ENCODE measurements at places on chromosomes 2 and 18.

DNA sequence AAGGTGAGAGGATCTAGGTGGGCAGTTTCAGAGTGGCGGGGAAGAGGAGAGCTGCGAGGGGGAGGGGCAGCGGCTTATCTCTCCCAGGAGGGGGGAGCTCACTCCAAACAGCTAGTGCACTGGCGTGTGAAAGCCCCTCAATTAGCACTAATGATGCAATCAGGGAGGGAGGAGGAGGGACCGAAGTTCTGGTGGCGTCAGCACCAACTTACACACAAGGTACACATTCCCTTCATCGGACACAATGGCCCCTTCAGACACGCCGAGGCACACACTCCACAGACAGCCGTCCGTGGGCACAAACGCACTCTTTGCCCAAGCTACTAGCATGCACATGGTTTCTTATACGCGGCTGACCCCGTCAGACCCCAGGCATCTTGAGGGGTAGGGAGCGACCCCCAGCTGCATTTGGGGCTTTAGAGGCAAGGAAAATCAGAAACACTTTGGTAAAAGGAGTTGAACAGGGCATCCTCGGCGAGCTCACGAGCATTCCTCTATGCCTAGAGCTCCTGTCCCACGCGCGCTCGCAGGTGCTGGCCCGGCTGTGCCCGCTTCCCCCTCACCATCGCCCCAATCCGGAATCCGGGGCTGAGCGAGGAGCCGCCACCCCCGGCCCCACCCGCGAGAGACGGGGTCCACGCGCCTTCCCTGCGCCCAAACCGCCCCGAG lies 868 bp upstream of the PKDCC start:
- DNase-seq, result no peak

DNA sequence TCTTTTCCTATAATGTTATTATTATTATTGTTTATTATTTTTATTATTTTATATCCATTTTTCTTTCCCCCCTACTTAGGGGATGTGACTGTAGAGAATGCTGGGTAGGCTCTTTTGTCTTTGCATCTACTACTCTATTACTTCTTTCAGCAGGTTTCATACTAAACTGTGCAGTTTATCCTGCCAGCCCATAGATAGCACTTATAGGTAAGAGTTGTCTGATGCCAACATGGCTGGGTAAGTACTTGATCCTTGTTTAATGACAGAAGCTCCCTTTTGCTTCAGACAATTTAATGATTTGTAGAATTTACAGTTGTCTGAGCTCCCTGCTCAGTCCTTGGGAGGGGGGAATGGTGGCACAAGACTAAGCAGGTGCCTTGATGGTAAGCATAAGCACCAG lies 262.9 kb upstream of the CDH2 start:
- peak; percentile 7 for DNase-seq

DNA sequence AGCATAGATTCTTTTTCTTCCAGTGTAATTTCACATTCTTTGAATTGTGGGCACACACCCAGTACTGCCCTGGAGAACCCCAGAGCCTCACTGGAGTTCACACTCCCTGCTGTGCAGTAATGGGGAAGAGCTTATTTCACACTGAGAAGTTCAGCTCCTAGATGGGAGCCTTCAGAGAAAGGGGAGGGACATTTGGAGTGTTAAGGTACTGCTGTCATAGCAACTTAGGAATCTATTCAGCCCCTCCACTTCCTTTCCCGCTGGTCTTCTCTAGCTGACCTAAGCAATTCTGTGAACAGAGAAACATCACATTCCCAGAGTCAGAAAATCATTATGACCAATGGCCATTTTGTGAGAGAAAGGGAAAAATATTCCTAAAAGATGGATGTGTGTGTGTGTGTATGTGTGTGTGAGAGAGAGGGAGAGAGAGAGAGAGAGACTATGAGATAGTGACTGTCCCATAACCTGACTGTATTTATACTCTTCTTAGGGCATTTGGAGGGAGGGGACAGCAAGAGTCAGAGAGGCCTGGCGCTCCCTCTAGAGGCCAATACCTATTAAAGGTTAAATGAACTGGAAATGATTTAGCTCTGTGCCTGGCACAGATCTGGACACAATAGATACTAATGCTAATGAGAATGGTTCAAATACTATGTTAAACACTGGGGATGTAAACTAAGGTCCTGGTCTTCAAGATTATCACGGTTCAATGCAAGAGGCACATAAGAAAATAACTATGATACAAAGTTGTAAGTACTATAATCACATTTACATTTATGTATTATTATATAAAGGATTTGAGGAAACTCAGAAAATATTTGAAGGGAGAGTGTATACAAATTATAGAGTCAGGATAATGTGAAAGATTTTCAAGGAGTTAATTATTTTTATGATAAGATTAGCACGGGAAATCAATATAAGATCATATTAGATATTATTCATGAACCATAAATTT lies 41.5 kb upstream of the RPE start:
- DNase-seq, result peak; percentile 55

- DNase-seq, result no peak
Measured at GRCh38 chr2:5690286-5690685, 1.9 kb upstream of the SOX11 start.

DNA sequence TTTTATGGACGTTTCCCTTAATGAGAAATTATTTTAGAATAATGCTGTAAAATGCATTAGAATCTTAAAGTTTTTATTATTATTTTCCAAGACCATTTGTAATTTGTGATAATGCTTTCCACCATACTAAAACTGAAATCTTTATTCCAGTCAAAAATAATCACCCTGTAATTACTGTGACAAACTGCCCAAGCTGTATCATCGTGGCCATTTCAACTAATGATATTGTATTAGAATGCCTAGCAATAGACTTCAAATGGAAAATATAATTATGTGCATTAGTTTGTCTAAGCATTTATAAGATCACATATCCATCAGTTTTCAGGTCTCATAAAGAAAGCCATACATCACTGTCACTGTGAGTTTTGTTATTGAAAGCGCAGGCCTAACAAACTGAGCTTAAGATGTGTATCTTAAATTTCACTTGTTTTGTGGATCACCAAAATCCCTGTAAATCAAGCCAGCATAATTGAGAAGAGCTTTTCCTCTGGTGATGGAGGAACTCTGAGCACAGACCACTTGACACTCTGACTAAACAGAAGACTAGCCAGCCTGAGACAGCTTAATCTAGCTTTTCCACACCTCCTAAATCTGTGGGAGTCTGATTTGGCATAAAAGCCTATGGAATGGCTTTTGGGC lies 1312.2 kb upstream of the ACVR2A start:
- DNase-seq, result no peak

- DNase-seq, result no peak
Measured at GRCh38 chr2:207276858-207277257, 111.1 kb upstream of the KLF7 start.

DNA sequence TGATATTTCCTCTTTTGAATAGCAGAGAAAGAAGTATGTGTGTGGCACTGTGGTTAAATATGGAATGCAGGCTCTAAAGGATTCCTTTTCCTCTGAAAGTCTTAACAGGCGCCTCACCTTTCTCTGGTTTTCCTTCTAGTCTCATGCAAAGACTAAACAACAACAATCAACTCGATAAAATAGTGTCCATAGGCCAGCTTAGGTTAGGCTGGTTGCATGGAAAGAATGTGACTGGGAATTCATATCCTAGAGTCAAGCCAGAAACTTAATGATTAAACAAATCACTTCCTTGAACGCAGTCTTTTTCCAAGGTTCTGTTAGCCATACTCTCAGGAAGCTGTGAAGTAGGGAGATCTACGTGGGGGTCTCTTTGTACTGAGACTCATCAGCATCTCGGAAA lies 800.8 kb upstream of the ID2 start:
- no peak for DNase-seq

GRCh38 chr2:43345872-43346271 lies 119.5 kb upstream of the ZFP36L2 start:
- DNase-seq, result no peak

GRCh38 chr18:21855432-21855831 lies 114.8 kb downstream of the MIB1 start:
- no peak for DNase-seq

DNA sequence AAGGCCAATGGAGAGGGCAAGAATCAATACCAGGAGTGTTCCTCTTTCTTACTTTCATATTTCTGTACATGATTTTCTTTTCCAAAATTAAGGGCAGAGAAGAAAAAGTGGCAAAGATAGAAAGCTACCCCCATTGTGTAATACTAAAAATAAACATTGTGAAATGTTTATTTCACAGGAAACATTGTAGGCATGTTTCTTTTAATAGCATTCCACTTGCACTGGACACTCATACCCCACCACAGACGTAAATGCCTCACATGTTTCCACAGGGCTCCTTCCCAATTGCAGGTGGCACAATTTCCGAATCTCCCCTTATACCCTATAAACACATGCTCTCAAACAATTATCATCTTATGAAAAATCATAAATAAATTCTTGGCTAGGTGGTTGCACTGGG lies 645.1 kb upstream of the SETBP1 start:
- DNase-seq, result no peak

DNA sequence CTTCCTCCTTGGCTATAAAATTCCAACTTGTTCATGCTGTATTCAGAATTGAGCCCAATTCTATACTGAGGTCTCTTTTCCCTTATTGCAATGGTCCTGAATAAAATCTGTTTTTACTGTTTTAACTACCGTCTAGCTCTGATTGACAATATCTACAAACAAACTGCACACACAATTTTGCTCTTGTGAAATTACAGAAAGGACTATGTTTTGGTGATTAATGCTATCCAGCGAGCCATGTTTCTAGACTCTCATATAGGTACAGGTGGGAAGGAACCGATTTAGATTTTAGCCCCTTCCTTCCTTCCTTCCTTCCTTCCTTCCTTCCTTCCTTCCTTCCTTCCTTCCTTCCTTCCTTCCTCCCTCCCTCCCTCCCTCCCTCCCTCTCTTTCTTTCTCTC lies 254.4 kb downstream of the SLC4A3 start:
- no peak for DNase-seq

DNA sequence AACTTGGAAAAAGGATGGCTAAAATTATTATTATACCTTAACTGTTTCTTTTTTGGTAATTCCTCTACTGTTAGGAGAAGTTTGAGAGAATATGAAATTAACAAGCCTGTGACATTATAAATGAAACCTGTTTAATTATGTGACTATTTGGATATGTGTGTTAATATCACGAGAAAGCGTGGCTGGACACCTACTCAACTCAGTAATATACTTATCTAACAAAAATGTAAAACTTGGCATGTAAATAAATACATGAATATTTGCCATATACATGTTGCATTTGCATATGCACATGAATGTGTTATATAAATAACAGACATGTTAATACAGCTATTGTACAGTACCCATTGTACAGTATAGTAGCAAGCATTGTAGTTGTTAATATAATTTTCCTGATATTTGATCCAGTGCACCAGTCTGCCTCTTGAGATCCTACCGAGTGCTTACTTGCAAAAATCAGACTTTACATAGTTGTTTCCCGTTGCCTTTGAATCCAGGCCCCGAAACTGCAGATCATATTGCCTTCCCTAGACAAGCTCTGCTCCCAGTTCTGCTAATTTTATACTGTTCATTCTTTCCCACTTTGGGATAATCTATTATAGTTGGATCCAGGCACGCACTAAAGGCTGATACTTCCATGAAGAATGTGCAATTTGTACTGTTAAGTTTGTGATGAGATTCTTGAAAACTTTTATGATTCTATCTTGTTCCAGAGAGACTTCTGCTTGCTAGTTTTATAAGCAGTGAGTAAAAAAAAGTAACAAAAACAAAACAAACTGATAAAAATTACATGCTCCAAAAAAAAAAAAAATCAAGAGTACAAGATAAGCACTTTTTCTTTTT lies 395.6 kb downstream of the ARHGAP15 start:
- peak; percentile 11 for DNase-seq

GRCh38 chr2:72579591-72580180 lies 246.1 kb downstream of the EXOC6B start:
- DNase-seq, result peak; percentile 64

- DNase-seq, result no peak
Measured at GRCh38 chr2:60796573-60797509, 40.8 kb downstream of the PAPOLG start.

DNA sequence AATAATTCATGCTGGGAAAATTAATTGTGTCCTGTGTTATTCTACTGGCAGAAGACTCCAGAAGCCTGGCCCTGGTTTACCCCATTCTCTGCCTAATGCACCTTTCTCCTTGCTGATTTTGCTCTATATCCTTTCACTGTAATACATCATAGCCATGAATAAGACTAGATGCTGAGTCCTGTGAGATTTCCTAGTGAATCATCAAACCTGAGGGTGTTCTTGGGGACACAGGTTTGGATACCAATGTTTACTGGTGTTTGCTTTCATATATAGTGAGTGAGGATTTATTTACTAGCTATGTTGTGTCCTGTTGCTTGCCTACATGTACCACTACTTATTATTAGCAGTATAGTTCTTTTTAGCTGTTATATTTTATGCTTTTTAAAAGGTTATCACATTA lies 6.5 kb downstream of the METTL5 start:
- DNase-seq, result no peak

DNA sequence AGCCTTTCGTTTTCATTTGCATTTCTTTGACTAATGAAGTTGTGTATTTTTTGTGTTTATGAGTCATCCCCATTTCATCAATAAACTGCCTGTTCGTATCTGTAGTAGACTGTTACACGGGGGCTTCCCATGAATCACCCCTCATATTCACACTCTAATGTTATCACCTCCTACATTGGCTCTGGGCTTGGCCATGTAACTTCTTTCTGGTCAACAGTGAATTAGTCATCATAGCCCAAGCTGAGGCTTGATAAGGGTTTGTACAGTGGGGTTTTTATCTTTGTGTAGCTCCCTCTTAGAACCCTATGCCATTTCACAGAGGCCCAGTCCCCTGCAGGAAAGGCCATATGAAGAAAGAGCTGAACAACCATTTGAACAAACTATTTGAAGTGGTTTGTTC lies 151.0 kb downstream of the CCBE1 start:
- peak; percentile 84 for DNase-seq

DNA sequence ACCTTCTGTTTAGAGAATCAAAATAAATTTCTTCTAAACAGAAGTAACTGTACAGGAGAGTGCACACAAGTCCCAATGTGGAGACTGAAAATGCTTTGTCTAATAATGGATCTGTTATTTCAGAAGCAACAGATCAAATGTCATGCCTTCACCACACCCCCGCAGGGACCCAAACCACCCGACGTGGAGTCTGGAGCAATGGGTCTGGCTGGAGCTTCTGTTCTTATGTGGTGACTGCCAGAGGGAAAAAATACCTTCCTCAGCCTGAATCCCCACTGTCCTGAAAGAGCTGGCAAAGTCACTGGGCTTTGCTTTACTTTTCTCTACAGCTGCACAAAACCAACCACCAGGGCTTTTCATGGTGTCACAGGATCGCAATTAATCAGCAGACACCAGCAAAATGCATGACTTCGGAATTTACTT lies 119.0 kb upstream of the ZFP36L2 start:
- peak; percentile 53 for DNase-seq

GRCh38 chr2:126826491-126826890 lies 72.2 kb upstream of the TEX51 start:
- no peak for DNase-seq

GRCh38 chr2:1248187-1248586 lies 165.1 kb upstream of the TPO start:
- DNase-seq, result no peak

- no peak for DNase-seq
Measured at GRCh38 chr2:120261387-120262006, 8.8 kb downstream of the RALB start.

GRCh38 chr18:58584200-58585127 lies 44.4 kb downstream of the ALPK2 start:
- peak; percentile 56 for DNase-seq

- peak; percentile 57 for DNase-seq
Measured at GRCh38 chr18:39960550-39960949, 1994.5 kb upstream of the PIK3C3 start.

GRCh38 chr2:160583146-160583535 lies 89.5 kb upstream of the RBMS1 start:
- no peak for DNase-seq

GRCh38 chr18:56559044-56559443 lies 79.3 kb downstream of the TXNL1 start:
- no peak for DNase-seq
